ENCODE measurements at places on chromosomes 13 and 19.

GRCh38 chr13:73074014-73074413, 15.2 kb downstream of the KLF5 start:
- no peak for DNase-seq

- DNase-seq, result no peak
Measured at GRCh38 chr13:99374169-99374991, 67.2 kb upstream of the GPR183 start.

GRCh38 chr13:95221971-95222732, 79.1 kb downstream of the ABCC4 start:
- no peak for DNase-seq

- no peak for DNase-seq
Measured at GRCh38 chr13:63163903-63164302, 1748.3 kb upstream of the PCDH20 start.

- DNase-seq, result no peak
Measured at GRCh38 chr19:3464587-3465235, 15.6 kb downstream of the SMIM24 start.

GRCh38 chr13:41791056-41791455, 169.9 kb downstream of the VWA8 start:
- no peak for DNase-seq

DNA sequence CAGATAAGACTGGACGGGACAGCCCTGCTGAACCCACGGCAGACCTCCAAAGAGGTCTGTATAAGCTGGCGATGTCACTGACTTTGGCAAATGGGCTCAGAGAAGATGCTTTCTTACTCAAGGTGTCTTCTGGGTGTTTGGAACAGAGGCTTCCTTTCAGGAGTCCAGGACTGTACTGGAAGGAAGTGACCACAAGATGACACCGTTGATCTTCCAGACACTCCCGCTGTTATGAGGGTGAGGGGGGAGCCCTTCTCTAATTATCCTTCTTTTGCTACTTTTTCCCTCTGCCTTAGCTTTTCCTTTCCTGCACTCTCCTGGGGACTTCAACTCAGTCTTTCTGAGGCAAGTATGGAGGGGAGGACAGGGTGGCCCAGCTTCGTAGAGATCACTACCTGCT, 65.2 kb upstream of the ZNF599 start:
- DNase-seq, result no peak

GRCh38 chr19:4338441-4339355, at the start of gene STAP2:
Gene STAP2, minus strand, starts transcription at chr19:4338827. Its CDS starts 74 bp downstream, at chr19:4338753.
- DNase-seq, result no peak

- no peak for DNase-seq
Measured at GRCh38 chr13:104586051-104586746, 1520.0 kb upstream of the SLC10A2 start.

GRCh38 chr13:32362574-32362973, 47.3 kb downstream of the BRCA2 start:
- DNase-seq, result no peak

GRCh38 chr13:98549006-98549727, 27.7 kb downstream of the STK24 start:
- no peak for DNase-seq

DNA sequence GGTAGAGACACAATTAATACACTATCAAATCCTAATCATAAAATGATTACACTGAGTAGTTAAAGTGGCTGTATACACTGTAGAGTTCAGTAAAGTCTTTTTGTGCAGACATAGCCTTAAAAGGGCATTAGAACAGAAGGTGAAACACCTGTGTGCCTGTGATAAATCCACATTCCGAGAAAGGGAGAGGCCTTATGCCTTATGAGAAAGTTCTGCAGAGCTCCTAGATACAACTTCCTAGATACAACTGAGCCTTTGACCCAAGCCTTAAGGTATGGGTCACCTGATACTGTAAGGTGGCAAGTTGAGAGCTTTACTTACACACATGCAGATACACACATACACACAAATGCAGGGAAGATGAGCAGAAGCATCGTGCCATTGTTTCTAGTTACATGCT, 6.3 kb downstream of the SERP2 start:
- DNase-seq, result no peak

DNA sequence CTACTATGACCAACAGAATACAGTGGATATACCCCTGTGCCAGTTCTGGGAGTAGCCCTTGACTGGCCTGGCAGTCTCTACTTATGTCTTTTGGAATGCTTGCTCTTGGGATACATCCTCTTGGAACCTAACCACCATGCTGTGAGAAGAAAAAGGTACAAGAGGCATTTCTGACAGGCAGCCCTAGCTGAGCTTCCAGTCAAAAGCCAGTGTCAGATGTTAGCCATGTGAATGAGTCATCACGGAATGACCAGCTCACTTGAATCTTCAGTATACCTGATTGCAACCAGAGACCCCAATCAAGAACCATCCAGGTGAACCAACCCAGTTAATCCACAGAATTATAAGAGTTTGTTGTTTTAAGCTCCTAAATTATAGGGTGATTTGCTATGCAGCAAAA, 4.1 kb downstream of the CCDC169 start:
- no peak for DNase-seq

DNA sequence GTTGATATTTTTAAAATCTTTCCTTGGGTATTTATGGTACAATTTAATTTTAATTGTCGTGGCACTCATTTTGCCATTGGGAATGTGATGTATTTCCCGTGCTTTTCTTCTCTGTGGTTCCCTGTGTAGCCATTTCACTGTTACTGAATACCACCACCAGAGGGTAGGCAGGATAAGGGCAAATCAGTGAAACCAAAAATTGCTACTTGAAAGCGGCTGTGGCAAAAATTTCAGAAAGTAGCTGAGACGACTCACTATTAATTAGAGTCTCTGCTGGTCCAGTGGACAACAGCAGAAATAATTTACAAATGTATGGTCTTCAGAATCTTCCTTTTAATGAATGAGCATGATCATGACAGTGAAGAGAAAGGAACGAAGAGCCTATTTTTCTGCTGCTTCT, 34.4 kb upstream of the MIR17HG start:
- no peak for DNase-seq

GRCh38 chr13:91146601-91147000, 200.9 kb upstream of the MIR17HG start:
- no peak for DNase-seq

DNA sequence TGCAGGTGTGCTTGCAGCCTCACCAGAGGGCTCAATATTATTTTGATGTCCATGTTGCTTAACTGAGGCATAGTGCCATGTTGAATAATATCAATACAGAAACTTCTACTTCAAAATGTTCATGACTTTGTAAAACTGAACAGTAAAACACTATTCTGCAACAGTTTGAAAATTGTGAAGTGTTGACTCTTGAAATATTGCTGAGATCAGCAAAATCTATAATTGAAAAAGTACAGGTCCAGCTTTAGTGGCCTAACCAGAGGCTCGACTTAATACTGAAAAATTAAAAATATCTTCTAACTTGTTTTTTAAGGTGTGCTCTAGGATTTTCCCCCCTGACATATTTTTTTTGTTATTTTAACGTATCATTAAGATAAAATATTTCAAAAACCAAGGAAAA, 1460.7 kb downstream of the EFNB2 start:
- no peak for DNase-seq

GRCh38 chr13:95564091-95564490, 11.6 kb downstream of the CLDN10 start:
- no peak for DNase-seq

DNA sequence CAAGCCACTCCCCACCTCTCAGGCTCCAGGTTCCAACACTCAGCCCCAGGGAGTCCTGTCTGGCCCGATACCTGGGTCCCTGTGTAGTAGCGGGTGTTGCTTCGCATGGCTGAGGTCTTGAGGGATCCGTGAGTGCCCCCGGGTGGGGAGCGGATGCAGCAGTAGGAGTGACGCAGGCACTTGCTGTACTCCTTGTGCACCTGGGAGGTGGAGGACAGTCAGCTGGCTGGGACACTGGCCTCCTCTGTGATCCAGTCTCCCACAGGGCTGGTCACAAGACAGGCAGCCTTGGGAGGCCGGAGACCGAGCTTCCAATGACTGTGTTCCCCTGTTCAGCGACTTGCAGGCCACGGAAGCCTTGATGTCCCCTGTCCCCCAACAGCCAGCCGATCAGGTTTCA, 16.3 kb upstream of the ASF1B start:
- DNase-seq, result no peak

- no peak for DNase-seq
Measured at GRCh38 chr19:1110809-1111640, 7.2 kb downstream of the GPX4 start.

GRCh38 chr13:89891416-89891815, 1456.1 kb upstream of the MIR17HG start:
- DNase-seq, result no peak

DNA sequence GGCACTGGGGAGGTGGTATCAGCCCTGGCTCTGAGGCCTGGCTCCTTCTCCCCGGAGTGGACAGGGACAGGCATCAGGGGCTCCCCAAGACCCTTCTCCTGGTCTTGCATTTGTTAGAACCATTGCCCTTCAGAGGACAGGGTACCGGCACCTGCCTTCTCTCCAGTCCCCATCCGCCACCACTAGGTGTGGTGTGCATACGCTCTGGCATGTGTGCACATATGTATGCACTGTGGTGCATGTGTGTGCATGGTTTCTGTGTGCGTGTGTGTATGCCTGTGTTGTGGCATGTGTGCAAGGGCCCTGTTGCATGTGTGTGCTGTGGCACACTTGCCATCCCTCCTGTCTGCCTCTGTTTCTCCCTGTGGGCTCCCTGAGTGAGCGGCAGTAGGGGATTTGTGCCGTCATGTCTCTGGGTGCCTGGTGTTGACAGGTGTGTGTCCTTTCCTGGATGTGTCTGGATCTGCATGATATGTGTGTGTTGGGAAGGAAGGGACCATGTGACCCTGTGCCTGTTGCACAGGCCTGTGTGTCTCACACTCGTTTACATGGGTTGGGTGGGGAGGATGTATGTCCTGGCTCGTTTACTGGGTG, 9.3 kb downstream of the KCTD15 start:
- DNase-seq, result no peak

DNA sequence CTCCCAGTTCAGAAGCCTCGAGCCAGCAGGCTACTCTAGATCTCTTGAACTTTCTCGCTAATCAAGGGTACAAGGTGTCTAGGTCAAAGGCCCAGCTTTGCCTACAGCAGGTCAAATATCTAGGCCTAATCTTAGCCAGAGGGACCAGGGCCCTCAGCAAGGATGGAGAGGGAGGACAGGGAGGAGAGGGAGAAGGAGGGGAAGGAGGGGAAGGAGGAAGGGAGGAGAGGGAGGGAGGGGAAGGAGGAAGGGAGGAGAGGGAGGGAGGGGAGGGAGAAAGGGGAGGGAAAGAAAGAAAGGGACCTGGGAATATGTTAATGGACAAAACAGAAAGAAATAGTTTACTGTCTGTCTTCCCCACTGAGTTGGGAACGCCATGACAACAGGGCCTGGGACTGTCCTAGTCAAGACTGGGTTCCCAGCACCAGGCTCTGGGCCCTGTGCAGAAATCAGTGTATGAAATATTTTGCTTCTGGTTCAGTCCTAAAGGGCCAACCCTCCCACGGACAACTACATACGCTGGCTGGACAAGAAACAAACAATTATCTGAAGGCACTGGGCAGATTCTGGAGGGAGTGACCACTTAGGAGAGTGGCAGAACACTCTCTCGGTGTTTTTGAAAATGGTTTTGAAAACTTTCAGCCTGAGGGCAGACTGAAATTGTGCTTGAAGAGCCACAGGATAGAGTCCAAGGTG, 4.6 kb downstream of the ECH1 start:
- no peak for DNase-seq

- DNase-seq, result peak; percentile 36
Measured at GRCh38 chr13:74040200-74040599, 94.0 kb downstream of the KLF12 start.

DNA sequence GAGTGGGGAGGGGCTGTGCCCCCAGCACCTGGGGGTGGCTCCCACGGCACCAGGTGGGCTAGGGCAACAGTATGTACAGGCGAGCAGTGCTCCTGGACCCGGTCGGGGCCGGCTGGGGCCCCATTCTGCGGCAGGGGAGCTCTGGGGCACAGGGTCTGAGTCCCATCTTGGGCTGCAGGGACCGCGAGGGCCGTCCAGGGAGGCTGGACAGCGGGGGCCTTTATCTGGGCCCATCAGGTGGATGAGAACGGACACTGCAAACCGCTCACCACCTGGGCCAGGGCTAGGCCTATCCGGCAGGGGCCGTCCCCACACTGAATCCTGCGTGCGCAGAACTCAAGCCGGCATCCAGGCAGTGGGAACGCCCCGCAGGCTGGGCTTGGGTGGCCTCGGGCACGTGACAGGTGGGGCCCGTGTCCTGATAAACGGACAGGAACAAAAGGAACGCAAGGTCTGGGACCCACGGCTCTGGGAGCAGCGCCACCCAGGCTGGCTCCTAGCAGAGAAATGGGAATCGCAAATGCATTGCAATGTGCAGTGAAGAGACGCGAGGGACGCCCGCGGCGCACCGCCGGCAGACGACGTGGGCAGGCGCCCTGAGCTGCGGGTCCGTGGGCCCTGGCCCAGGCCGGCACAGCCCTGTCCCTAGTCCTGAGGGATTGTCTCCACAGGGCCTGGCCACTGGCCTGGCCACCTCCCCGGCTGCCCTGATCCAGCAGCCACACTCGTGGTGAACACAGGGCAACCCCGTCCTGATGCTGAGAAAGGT, 29.7 kb downstream of the BTBD2 start:
- DNase-seq, result no peak

GRCh38 chr19:15641901-15642491, 1.3 kb downstream of the CYP4F3 start:
- DNase-seq, result no peak

- DNase-seq, result no peak
Measured at GRCh38 chr19:8557642-8558238, 19.5 kb downstream of the MYO1F start.

DNA sequence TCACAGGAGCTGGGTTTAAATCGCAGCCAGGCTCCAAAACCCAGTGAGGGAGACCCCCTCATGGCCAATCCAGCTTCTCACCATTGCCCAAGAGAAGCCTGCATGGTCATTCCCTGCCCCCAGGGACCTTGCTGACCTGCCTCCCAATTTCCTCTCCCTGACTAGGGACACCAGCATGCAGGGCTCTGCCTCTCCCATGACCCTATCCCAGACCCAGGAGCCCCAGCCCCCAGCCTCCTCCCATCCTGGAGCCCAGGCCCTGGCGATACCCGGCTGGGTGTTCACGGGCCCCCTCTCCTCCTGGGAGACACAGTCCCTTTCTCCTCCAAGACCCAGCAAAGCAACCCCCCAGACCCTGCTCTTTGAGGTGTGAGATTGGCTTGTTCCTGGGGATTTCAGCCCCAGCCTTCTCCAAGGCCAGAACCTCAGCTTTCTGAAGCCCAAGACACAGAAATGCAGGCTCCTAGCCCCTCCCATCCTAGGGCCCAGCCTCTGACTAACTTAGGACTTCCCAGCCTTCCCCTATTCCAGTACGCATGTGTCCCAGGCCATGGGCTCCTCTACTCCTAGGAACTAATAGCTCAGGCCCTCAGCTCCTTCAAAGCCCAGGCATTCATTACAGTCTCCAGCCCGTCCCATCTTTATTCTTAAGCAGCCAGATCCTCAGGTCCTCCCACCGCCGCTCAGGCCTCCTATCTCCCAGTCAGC, 1.1 kb downstream of the GYS1 start:
- DNase-seq, result peak; percentile 26

DNA sequence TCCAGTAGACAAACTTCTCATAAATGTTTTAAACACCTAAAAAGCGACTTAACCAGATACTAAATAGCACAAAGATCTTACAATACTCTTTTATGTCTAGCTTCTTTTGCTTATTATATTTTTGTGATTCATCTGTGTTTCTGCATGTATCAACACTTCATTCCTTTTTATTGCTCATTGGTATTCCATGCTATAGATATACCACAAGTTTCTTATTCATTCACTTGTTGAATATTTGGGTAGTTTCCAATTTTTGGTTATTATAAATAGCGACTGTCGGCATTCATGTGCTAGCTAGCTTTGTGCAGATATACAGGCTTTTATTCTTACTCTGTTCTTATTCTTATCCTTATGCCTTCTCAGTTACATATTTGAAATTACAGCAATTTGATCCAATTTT, 50.0 kb upstream of the RGCC start:
- DNase-seq, result no peak

Data from head of caudate nucleus (tissue), 42 donors.